ENCODE measurements at places on chromosomes 11 and 22.

- DNase-seq, result no peak
Observed at GRCh38 chr22:35742342-35743100, 24.8 kb downstream of the APOL5 start.

GRCh38 chr11:81960443-81960842, 773.2 kb downstream of the FAM181B start:
- DNase-seq, result no peak

DNA sequence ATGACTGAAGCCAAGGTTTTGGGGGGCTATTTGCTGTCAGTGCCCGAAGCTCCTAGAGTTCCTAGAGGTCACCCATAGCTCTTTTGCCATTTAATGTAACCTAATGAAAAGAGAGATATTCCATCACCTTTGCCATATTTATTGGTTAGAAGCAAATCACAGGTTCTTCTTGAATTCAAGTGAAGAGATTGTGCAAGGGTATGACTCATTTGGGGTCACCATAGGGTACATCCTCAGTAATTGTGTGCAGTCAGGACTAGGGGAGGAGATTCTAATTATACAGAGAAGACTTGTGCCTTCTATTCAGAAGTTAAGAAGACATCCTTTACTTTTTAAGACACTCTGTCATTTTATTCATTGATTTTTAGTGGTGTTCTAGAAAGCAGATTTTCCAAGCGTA, 6.9 kb upstream of the PRAME start:
- no peak for DNase-seq

DNA sequence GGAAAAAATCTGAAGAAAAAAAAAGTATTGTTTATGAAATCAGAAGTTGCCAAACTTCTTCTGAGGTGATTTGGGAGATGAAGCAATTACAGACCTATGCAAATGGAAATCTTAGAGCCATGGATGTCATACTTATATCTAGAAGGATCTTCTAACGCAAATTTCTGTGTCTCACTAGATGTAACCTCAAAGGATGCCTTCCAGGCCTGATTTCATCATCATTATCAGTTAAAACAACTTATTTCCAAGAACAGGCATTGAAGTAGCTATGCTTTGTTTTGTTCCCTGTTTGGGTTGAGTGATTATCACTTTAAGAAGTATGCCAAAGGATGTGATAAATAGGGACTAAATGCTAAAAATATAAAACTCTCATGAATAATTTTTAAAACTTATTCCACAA, 43.9 kb upstream of the ANGPTL5 start:
- no peak for DNase-seq

DNA sequence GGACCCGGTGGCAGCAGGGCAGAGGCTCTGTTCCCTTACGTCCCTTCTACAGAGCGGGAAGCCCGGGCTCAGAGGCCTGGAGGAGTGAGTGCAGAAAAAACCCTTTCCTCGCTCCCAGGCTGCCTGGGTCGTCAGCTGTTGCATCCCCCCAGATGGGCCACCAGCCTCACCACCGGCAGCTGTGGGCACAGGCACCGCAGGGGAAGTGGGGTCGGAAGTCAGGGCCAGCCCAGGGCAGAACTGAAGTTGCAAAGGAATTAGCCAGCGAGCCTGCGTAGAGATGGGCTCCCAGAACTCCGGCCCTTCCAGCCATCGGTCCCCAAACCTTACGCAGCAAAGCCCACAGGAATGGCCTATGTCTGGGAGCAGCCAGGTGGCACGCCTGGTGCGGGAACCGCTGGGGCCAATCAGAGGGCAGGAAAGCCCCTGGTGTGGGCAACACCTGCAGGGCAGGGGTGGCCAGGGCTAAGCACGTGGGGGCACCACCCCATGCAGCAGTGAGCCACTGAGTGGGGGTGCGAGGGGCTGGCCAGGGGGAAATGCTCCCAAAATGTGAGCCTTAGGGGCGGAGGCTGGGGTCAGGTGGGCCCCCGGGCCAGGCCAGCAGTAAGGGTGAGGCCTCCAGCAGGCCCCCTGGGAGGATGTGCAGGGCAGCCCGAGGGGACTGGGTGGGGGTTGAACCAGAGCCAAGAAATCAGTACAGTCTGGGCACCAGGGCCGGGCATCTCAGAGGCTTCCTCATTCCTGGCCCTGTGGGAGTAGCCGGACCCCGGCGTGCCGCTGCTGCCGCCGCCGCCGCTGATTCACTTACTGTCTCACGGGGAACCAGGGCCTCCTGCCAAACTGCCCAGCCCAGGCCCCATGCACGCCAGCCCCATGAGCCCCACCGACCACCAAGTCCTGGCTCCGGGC, 58.2 kb downstream of the WNT7B start:
- no peak for DNase-seq

DNA sequence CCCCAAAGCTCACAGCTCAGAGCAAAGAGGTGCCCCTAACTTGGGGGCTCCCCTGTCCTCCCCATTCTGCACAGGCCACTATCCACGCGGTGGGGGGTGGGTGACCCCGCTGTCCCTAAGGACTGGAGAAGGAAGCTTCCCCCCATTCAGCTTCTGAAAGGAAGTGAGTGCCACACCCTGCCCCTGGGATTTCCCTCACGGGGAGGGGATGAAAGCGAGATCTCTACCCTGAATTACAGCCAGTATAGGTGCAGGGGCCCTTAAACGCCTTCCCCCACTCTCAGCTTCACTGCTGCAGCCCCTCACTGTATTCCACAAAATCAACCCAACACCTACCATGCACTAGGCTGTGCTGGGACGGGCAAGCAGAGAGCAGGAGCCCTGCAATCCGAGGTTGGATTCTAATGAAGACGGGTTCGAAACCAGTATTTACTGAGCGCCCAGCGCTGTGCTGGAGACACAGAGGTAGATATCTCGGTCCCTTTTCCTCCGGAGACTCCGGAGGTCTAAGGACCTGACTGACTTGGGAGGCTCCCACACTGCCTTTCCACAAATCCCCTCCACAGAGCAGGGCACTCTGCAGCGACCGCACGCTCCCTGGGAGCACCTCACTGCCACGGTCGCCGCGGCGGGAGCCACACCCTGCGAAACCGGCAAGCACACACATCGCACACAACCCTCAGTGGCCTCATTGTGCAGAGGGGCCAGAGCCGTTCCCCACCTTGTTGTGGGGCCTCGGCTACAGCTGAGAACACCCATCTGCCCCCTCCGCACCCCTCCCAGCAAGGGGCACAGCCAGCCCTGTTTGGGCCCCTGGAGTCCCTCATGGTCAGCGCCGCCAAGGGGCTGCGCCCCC, 1.8 kb downstream of the AHNAK start:
- DNase-seq, result no peak

DNA sequence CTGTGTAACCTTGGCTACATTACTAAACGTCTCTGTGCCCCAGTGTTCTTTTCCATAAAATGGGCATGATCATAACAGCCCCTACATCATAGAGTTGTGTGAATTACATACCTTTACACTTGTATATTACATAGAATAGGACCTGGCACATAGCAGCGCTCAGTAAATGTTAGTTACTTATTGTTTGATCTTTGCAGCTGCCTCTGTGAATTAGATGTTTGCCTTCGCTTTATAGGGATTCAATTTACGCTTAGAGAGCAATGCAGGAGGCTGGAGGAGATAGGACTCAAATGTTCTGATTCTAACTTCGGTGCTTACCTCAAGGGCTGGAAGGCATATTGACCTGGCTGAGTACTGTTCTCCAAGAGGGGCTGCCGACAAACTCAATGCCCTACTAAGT, 10.4 kb upstream of the TIMP3 start:
- no peak for DNase-seq
